ENCODE measurements at places on chromosomes 2 and 18. TPM values are rescaled to one million over a fixed set of nuclear protein-coding genes. Genes with fewer than 3 reads are reported as not detected.

Gene TRIM43
- total RNA-seq, result not detected

Gene MAT2A
- 221 TPM for total RNA-seq

Gene KIF1A
- 0.60 TPM for total RNA-seq

Gene ANKRD30B
- not detected for total RNA-seq

Gene ANKRD30BL
- not detected for total RNA-seq

Gene DHRS9
- not detected for total RNA-seq

Gene ZSWIM2
- total RNA-seq, result not detected

Gene TMEM247
- not detected for total RNA-seq

Gene NETO1
- total RNA-seq, result not detected

Gene ITPRID2
- total RNA-seq, result 42.5 TPM

Gene PELI1
- total RNA-seq, result 27.7 TPM

Gene TSPYL6
- total RNA-seq, result not detected

Gene LTBP1
- 0.58 TPM for total RNA-seq

Gene KIF5C
- 4.8 TPM for total RNA-seq

Gene FBXO41
- total RNA-seq, result 16.6 TPM

Gene SRD5A2
- not detected for total RNA-seq

All from activated naive CD4-positive, alpha-beta T cell treated with anti-CD3 and anti-CD28 coated beads, Interleukin-2, amount 10 ng/mL, durations not matched to agents 5 hours and 36 hours (primary cell).